ENCODE measurements at places on chromosomes 11 and 22. TPM values are rescaled to one million over a fixed set of nuclear protein-coding genes. Genes with fewer than 3 reads are reported as not detected.

GRCh38 chr11:69080257-69080995, 31.7 kb downstream of the TPCN2 start:
- no peak for DNase-seq

Gene ANKK1
- 0.68 TPM for total RNA-seq

Gene C11orf87
- total RNA-seq: 0.09 TPM

GRCh38 chr11:69822676-69823494, 3.7 kb upstream of the FGF3 start:
- DNase-seq: no peak

Gene SLC35E4
- 6.1 TPM for total RNA-seq

DNA sequence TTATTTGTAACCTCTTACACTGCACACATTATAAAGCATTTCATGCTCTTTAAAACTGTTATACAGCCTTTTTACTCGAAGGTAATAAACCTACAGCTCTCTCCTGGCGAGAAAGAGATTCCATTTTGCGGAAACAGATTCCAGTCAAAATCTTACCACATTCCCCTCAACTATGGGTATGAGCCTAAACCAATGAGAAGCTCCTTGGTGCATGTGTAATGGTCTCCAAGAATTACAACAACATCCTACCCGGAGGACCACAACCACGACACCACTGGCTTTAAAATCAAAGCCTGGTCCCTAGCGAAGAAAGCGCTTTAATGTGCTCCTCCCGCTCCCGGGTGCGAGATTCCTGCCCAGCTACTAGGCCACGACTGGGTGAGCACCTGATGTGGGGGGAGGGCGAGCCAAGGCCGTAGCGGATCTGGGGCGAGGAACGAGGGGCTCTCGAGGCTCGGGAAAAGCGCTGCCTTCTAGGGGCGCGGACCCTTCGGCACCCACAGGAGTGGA, 821 bp downstream of the CELF1 start:
- no peak for DNase-seq

Gene TUB
- 6.1 TPM for total RNA-seq

DNA sequence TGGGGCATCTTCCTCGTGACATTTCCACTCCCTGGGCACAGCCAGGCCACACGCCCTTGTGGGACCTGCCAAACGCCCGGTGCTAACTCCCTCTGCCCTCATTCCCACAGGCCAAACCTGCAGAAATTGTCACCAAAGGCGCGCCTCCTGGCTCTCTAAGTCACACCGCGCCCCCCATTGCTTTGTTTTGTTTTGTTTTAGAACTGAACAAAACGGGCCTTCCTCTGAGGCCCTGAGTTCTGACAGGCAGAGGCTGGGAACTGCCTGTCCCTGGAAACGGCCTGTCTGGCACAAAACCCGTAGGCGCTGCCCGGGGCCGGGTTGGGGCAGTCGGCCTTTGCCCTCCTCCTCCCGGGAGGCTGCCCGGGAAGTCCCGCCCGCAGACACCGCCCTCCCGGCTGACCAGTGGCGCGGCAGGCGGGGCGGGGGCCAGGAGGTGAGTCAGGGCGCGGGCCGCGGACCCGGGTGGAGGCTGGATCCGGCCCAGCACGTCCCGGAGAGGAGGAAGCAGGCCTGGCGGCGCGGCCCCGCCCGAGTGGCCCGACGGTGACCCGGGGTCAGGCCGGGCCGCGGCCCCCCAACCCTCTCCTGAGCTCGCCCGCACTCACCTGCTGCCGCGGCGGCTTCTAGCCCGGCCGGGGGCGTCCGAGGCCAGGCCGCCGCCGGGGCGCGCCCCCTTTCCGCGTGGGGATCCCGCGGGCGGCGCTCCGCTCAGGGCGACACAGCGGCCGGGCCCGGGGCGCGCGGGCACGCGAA, 465 bp downstream of the SUN2 start:
- peak; percentile 37 for DNase-seq

Gene TMPRSS5
- 0.19 TPM for total RNA-seq

DNA sequence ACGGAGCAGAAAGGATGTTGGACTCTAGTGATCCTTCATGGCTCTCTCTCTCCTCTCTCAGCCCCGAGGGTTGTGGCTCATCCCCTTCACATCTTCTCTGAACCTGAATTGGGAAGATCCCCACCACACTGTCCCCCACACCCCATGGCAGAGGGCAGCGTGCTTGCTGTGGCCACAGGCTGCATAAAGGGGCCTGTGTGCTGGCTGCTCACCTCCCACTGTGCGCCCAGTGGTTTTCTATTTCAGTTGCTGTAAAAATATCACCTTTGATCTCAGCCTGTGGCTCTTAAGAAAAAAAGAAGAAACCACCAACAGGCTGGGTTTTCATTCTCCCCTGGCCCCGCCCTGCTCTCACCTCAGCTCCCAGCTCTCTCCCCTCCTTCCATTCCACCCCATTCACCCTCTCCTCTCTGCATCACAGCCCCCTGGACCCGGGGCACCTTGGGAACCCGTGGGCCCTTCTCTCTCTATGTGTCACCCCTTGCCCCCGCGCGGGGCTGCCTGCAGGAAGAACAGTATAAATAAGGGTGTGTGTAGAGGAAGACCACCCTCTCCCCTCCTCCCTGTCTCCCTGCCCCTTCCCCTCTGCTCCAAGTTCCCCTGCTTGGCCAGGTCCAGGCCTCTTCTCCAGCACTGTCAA, 25.8 kb upstream of the WNT11 start:
- no peak for DNase-seq

- no peak for DNase-seq
These were observed 498 bp downstream of the C2CD2L start for GRCh38 chr11:119107538-119108145.

Gene GGTLC3
- total RNA-seq: not detected

- no peak for DNase-seq
These were observed 4.5 kb downstream of the FXYD2 start for GRCh38 chr11:117820071-117820470.

DNA sequence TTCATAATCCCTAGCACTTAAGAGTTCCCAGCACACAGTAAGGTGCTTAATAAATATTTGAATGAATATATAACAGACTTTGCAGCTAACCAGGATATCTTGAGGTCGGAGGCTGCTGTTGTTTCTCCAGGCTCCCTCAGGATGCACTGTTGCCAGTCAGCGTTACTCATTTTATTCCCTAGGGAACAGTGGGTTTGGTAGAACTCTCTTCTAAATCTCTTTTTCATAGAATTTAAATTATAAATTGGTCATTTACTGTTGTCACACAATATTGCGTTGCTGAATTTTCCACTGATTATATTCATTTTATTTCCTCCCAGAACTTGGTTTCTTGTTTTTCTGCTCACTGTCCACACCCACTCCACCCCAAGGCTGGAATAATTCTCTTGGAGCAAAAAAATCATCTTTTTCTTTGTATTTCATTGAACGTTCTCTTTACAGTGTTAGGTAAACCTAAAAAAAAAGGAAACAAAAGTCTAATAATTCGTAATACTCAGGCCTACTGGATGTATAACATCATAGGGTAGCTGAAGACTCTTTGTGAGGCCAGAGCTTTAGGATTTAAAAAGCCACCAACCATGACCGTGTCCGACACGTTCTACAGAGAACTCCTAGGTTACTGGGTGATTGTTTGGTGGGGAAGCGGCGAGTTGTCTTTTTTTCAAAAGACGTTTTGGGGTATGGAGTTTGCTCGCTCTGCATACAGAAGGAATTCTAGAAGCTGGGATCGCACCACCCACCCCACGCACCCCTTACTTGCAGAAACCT, 766 bp upstream of the CAPRIN1 start:
- no peak for DNase-seq

Gene BARX2
- 102 TPM for total RNA-seq

Gene OR52A1
- total RNA-seq: not detected

DNA sequence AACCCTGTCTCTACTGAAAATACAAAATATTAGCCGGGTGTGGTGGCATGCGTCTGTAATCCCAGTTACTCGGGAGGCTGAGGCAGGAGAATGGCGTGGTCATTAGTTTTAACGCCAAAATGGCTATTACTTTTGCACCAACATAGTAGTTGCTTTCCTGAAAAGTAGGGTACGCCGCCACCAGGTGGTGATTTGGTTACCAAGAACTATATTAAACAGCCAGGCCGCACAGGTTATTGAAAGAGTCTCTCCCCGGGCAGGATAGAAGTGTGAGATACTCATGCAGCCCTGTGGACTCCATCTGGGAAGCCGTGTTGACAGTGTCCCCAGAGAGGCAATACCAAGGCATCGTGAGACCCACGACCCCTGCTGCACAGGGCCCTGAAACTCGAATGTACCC, 24.6 kb upstream of the LRRC32 start:
- DNase-seq: no peak

Gene GRAP2
- total RNA-seq: 11.1 TPM

DNA sequence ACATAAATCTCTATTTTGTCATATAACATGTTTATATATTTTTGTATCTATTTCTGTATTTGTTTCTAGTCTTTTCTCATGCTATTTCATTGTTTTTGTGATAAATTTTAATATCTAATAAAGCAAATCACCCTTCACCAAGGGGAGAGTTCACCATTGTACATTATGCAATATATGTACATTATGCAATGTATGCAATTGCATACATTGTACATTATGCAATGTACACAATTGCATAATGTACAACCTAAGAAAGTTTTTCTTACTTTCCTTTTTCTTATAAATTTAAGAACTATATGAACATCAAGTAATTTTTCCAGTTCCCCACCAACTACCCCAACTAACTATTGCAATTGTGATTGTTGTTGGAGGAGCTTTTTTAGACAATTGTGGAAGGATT, 44.1 kb upstream of the GLYATL2 start:
- DNase-seq: no peak

DNA sequence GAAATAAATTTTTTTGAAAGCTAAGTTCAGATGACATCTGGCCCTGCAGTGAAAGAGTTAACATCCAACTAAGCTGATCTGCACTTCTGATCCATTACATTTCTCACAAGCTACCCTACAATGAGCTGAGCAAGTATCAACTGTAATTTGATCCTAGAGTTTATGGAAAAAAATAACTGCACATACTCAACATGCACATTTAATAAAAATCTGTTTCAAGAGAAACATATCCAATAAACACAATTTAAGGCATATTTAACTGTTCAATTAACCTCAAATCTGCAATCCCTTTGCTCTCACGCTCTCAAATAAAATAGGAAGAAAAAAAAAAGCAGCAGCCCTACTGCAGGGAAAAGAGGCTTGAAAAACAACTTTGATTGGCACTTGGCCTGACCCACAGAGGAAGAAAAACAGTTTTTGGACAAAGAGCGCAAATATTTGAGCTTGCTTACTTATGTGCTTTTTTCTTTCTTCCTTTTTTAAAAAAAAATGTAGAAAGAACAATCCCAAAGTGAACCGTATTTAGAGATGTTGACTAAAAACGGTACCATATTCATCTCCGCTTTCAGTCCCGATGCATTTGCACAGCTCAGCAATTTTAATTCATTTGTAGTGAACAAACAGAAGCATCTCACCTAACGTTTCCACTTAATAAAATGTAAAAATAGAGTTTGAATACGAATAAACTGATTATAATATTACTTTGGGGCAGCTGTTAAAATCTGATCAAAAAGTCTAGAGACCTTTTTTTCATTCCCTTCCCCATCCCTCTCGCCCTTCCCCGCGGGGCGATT, 1.6 kb downstream of the SESN3 start:
- DNase-seq: no peak

Gene SUSD2
- total RNA-seq: 1.5 TPM

GRCh38 chr22:28410050-28410816, 269.4 kb downstream of the TTC28 start:
- DNase-seq: no peak

Gene CD3G
- 0.85 TPM for total RNA-seq

Gene CYP2D6
- total RNA-seq: 1.5 TPM

DNA sequence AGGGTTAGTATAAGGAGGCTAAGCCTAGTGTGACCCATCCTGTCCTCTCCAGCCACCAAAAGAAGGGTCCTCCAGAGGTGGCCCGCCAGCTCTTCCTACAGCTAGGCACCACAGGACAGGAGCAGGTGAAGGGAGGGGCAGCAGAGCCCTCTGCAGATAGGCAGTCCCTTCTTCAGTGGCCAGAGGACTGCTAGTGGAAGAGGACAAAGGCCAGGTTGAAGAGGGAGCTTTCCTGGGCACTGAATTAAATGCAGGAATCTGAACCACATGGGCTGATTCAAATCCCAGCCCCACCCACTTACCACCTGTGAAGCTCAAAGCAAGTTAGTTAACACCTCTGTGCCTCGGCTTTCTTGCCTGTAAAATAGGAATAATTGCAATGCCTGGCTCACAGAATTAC, 409.5 kb downstream of the NXPE2 start:
- no peak for DNase-seq

DNA sequence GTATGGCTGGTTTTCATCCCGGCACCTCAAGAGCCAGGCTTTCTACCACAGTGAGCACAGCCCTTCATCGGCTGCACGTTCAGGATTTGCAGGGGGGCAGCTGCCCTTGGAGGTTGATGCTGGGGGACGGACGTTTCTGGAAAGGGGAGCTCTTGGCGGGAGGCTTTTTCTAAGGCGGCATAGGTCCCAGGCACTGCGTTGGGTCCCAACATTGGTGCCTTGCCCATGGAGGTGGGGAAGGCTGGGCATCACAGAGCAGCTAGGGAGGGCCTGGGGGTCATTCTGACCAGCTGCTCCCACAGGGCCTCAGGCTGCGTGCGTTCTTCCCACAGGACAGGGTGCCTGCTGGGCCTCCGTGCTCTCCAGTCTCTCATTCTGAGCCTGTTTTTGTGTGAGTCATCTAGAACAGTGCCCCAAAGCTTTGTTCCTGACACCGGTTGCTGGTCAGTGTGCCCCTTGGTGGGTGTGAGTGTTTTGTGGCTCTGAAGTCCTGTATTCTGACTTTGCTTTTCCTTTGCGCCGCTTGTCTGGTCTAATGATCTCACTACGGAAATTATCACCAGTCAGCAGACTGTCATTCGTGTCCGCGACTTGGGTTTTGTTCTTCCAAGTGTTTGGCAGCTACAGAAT, 275.9 kb downstream of the TBC1D22A start:
- no peak for DNase-seq

- DNase-seq: no peak
These were observed 18.3 kb upstream of the DDX17 start for GRCh38 chr22:38524429-38524828.

Gene KBTBD3
- total RNA-seq: 5.5 TPM

DNA sequence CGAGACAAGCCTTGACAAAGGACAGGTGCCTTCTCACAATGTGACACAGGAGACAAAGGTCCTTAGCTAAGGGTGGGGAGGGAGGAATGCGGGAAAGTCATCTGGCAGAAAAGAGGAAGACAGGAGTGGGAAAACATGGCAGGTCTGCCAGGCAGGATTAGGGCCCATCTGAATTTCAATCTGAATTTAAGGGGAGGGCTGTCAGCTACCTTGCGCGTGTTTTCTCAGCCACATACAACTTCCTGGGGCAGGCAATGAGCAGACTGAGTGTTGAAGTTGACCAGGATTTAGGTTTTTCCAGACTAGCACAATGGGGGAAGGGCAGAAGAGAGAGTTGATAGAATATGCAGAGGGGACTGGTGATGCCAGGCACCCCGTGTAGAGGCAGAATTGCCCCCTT, 66.7 kb upstream of the LARGE1 start:
- no peak for DNase-seq

- no peak for DNase-seq
These were observed 61.0 kb downstream of the LARGE2 start for GRCh38 chr11:45983471-45983845.

DNA sequence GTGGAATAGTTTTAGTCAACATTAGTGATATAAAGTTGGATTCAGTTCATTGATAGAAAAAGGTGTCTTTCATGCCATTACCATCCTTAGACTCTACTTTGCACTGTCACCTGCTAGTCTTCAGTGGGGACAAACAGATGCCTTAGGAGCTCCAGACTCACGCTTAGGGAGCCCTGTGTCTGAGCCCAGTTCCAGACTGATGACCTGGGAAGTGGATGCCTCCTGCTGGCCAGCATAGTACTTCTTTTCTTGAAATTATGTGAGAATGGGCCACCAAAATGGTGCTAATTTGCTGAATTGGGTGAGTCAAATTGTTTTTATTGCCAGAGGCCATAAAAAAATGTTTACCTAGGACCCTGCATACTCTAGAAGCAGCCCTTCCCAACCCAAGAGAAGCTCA, 53.9 kb downstream of the NOX4 start:
- DNase-seq: no peak

All from esophagus squamous epithelium (tissue), 5 donors.